Right renal cortex interstitium (tissue), 3 donors: ENCODE measurements at places on chromosomes 5 and 9. TPM values are rescaled to one million over a fixed set of nuclear protein-coding genes. Genes with fewer than 3 reads are reported as not detected.

Gene CNTLN
- polyA plus RNA-seq: 13.4 TPM

- no peak for DNase-seq
Observed at GRCh38 chr5:94793816-94794198, 175.3 kb downstream of the SLF1 start.

Gene NFIB
- polyA plus RNA-seq: 18.4 TPM

Gene NXNL2
- polyA plus RNA-seq: 2.1 TPM

DNA sequence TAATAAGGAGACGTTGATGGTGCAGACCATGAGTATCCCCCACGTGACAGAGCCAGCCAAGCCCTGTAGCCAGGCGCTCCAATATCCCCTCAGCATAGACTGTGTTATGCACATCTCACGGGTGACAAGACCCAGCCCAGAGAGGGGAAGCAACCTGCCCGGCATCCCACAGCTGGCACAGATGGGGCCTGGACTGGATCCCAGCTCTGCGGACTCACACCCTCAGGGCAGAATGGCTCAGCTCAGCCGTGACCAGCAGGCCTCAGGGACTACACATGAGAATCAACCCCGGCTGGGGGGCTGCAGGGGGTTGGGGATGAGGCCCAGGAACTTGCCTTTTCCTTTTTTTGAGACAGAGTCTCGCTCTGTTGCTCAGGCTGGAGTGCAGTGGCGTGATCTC is 11.7 kb downstream of the FIBCD1 start:
- DNase-seq: no peak
